ENCODE measurements at places on chromosomes 6 and 20. TPM values are rescaled to one million over a fixed set of nuclear protein-coding genes. Genes with fewer than 3 reads are reported as not detected.

DNA sequence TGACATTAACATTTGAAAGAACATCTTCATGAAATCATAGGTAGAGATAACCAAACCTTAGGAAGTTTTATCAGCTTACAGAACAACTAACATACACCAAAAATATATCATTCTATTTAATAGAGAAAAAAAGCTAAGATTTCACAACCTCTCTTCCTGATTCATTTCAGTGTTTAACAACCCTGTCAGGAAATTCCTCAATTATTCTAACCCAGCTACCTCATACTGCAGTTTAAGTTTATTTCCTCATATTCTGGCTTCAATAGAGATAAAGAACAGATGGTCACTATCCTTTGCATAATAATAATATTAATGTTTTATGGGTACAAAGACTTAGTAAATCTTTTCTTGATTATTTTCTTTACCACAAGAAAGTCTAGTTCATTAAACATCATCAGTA, 112.9 kb upstream of the HSF2 start:
- peak; percentile 27 for DNase-seq

- DNase-seq = no peak
Measured at GRCh38 chr6:108904741-108905140, 56.5 kb downstream of the ARMC2 start.

DNA sequence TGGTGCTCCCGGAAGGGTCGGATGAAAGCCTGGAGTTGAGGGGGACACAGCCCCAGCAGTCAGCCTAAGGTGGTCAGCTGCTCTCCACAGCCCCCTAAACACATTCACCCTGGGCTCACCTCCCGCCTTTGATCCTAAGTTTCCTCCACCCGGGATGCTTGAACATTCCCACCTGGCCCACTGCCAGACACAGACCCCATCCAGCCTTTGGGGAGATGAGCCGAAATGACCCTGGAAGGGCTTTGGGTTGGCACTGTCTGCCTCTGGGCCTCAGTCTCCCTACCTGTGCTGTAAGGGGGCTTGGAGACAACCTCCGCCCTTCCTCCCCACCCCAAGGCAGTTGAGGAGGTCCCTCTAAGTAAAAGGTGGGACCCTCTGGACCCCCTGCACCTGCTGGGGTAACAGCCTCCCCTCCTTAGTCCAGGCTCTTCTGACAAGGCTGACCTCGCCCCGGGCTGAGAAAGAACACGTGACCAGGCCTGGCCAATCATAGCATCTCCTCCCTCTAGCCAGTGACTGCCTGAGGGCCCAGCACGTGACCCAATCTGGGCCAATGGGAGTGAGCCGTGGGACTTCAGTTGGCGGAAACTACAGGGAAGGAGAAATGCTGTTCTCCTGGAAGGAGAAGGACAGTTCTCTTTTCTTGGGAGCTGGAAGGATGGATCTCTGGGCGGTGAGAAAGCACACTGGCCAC, 16.9 kb upstream of the UBE2V1 start:
- no peak for DNase-seq

- no peak for DNase-seq
Measured at GRCh38 chr6:147156799-147157382, 47.3 kb upstream of the STXBP5 start.

DNA sequence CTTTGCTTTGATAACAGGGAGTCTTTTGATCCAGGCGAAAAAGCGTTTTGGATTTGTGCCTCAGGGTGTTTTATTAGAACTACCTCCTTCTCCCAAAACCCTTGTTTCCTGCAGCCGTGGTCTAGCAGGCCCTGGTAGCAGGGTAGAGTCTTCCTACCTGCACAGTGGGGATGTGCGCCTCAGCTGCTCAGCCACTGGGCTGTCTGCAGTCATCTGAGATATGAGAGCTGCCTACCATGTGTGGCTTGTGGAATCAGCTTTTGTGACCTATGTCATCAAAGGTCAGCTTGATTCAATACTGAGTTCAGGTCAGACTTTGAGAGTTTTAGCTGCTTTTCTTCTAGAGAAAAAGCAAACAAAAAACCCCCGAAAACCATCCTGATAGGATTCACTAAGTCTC, 279.5 kb downstream of the CLIC5 start:
- DNase-seq = no peak

DNA sequence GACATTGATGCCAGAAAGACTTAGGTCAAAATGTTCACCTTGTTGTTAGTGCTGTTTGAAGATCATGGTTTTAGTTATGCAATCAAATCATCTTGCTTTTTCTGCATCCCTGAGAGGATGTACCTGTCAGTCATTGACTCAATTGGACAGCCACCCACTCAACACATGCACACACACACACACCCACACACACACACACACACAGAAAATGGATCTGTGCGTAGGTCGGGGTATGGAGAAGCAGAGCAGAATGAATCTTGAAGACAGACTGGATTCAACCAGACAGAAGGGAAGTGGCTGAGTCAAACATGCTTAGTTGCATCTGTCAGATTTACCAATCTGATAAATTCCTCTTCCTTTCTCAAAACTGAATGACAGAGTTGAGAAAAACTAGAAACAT, 19.1 kb upstream of the ZSCAN23 start:
- DNase-seq = no peak

- DNase-seq = peak; percentile 85
Measured at GRCh38 chr20:37901654-37902503, 1.0 kb upstream of the VSTM2L start.

DNA sequence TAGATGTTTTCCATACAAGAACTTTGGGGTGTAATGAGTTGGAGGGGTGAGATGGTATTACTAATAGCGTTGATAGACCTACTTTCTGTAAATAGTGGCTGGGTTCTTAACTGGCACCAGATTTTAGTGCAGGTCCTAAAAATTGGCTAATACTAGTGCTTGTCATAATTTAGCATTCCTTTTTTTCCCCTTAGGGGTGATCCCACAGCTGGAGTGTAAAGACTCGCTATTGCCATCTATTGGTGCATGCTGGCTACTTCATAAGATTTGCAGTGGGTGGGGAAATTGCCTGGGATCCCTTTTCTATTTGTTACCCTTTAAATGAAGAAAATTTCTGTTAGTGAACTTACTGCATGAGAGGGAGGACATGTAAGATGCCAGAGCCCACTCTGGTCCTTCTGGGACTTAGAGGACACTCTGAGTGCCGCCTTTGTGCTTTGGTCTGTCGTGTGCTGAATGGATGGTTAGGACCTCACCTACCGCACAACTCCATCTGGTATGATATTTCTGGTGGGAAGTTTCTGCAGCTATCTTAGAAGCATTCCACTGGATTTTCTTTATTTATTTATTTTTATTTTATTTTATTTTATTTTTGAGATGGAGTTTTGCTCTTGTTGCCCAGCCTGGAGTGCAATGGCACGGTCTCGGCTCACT, 195.5 kb downstream of the JARID2 start:
- peak; percentile 85 for DNase-seq

GRCh38 chr6:1554476-1555310, 55.0 kb upstream of the FOXC1 start:
- DNase-seq = peak; percentile 70

GRCh38 chr6:36033935-36034334, 6.3 kb downstream of the MAPK14 start:
- DNase-seq = peak; percentile 19

DNA sequence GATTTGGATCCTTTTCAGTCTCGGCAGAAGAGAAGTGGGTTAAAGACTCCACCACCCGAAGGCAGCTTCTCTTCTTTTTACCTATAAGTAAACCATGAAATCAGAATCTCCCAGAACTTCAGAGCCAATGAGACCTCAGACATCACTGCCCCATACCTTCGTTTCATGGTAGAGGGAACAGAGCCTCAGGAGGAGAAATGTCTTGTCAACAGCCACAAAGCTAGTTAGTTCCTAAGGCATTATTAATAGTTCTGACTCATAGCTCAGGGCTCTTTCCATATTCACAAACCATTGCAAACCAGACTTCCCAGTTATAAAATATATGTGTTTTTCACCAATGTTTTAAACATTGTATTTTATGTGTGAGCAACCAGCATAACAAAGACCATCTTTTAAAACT, 118.7 kb upstream of the RIPOR2 start:
- DNase-seq = peak; percentile 29

DNA sequence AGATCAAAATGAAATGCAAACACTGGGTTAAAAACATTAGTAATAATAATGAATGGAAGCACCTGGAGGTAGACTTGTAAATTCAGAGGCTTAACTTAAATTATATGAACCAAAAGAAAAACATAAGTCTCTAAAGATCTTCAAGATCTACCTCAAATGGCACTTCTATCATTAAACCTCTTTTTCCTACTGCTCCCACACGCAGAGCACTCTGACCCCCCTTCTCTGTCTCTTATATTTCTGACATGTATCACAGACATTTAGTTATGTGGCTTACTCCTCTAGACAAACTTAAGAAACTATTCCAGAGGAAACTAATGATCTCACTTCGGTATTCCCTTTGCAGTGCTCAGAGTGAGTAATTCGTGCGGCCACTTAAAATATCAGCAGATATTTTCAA, 1.1 kb downstream of the TBC1D32 start:
- DNase-seq = no peak

- no peak for DNase-seq
Measured at GRCh38 chr20:46835418-46835817, 59.2 kb upstream of the EYA2 start.

DNA sequence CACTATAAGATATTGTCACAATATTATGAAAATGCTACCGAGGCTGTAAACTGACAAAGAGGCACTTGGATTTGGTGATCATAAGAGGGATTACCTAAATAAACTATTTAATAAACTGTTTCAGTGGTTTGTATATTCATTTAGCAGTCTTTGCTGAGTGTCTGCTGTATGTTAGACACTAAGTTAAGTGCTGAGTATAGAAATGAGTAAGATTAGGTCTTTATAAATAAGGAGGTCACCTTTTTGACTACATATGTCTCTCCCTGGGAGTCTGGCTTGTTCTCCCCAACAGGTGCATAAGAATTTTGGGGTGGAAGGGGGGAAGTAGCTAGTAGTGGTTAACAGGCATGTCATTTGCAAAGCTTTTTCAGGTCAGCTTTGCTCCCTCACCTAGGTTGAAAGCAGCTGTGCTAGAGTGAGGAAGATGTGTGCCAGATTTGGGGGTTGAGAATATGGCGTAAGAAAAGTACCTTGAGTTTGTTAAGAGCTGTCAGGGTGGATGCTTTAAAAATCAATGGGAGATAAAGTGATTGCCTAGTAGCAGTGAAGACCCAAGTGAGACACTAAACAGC, 246.3 kb downstream of the ZFAND3 start:
- no peak for DNase-seq

ETV7 gene
- 0.58 TPM for total RNA-seq

NRN1 gene
- total RNA-seq = 46.1 TPM

RPS6KA2 gene
- total RNA-seq = 37.8 TPM

CRIP3 gene
- total RNA-seq = 2.4 TPM

Measured in A673 (cell line).